ENCODE measurements at places on chromosomes 16 and 17.

DNA sequence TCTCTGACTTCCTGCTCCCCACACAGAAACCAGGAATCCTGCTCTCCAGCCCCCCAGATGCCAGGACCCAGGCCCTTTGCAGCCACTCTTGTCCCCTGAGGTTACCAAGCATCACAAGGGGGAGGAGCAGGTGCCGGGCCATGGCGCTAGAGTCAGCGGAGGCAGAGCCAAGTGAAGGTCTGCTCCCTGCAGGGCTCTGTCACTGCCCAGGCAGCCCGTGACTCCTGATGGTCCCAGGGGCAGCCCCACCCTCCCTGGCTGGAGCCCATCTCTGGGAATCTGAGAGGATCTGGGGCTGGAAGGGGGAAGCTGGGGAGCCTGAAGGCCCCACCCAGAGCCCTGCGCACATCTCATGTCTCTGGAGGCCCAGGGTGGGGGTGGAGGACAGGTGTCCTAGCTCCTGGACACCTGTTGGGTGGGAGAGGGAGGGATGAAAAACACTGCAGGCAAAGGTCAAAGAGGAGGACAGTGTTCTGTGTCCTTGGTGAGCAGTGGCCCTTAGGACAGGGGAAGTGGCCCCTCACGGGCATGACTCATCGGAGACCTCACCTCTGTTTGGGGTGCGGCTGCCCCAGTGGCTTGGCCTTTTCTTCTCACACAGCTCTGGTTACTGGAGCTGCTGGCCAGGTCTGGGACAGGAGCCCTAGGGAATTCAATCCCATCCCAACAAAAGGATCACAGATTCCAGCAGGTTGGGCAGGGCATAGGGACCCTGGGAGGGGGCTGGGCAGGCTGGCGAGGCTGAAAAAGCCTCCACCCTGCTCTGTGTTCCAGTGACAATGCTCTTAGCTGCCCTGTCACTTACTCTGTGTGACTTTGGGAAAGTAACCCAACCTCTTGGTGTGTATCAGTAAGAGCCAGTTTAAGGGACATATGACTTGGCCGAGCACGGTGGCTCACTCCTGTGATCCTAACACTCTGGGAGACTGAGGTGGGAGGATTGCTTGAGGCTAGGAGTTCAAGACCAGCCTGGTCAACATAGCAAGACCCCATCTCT lies at the start of gene PRSS36:
Gene PRSS36 (minus strand): TSS at position 173 of the 997 bp plus-strand sequence. CDS start 31 bp downstream, at position 142.
- DNase-seq = no peak

DNA sequence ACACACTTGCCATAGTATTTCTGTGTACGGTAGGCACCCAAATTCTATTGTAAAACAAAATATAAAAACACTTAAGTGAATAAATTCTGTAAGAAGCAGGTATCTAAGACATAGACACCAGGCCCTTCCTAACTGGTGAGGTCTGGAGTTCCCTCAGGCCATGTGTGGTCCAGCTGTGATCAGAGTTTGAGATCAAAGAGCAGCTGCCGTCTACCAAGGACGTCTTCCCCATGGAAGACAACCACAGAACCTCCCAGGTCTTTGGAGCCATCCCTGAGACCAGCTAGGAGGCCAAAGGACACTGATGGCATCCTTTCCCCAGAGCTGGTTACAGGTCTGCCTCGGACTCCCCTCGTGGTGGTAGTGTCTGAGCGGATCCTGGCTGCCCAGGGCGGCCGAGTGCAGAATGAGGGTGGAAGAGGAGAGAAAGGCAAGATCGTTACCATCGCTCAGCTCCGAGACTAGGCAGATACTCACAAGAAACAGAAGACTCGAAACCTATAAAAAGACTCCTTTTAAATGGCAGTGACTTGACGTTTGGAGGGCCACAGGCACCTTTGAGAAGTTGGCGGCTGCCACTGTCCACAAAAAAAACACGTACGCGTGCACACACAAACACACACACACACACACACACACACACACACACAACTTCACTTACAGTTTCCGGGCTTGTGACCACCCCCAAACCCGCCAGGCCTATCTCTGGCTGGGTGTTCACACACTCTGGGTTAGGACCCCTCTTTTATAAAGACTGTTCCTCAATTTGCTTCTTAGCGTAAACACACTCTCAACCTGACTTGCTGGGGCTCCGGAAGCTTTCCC lies 7.5 kb downstream of the TIMP2 start:
- no peak for DNase-seq

DNA sequence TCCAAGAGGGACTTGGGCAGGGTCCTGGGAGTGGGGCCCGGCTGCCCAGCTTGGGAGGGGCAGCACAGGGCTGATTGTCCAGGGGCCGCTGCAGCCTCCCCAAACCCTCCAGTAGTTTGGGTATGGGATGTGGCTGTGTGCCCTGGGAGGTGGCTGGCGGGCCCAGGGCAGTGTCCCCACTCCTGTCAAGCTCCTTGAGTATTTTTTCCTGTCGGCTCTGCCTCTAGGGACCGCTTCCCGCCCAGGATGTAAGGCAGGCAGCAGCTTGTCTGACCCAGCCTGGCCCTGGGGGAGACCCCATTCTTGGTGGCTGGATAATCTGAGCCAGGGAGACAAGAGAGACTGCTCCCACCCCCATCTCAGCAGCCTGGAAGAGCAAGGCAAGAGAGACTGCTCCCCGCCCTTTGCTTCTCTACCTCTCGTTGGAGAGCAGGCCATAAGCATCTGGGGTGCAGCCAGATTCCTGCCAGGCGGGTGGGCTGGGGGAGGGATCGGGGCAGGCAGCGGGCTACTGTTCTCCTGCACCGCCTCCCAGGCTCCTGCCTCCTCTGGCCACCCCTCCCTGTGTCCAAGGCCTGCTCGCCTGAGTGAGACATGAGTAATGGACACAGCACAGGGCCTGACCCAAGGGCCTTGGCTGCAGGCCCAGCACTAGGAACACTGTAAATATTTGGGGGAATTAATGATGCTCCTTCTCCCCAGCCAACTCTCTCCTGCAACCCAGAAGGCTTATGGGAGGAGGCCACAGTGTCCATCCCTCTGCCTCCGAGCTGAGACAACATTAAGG lies 18.4 kb upstream of the ITGA3 start:
- DNase-seq = no peak

- DNase-seq = no peak
Measured at GRCh38 chr17:37147301-37147812, 198.6 kb downstream of the AATF start.

GRCh38 chr16:57950382-57950781 lies 20.5 kb downstream of the CNGB1 start:
- DNase-seq = no peak

DNA sequence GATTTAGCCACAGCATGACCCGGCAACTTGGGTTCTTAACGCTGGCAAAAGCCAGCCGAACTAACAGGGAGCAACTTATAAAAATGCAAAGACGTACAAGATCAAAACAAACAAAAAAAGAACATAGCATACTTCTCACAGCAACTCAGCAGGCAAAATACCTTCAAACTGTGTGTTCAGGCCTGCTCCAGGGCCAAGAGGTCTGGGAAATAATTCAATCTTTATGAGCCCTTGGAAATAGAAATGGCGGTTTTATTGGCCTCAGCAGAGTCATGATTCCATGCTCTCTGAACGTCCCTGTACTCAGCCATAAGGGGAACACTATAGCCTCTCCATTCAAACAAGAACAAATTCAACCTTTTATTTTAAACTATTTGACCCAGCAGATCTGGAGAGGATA lies 101.3 kb upstream of the C17orf78 start:
- no peak for DNase-seq

GRCh38 chr16:63922560-63922959 lies 1199.3 kb downstream of the CDH11 start:
- DNase-seq = no peak

- peak; percentile 90 for DNase-seq
Measured at GRCh38 chr17:27471321-27472269, 15.3 kb downstream of the KSR1 start.
